Caco-2 (cell line): ENCODE measurements at places on chromosomes 2 and 18. TPM values are rescaled to one million over a fixed set of nuclear protein-coding genes. Genes with fewer than 3 reads are reported as not detected.

SP140 gene
- total RNA-seq, result not detected in 2 replicates

MATN3 gene
- 16.2 and 18.1 TPM in 2 replicates for total RNA-seq

HOXD12 gene
- not detected in 2 replicates for total RNA-seq

MYOM1 gene
- 0.41 and 0.49 TPM in 2 replicates for total RNA-seq

SLC5A7 gene
- total RNA-seq, result not detected in 2 replicates

GKN2 gene
- not detected in 2 replicates for total RNA-seq

PLCD4 gene
- total RNA-seq, result 0.26 and 0.48 TPM in 2 replicates

LYPD1 gene
- total RNA-seq, result 15.8 and 18.2 TPM in 2 replicates

G6PC2 gene
- not detected in 2 replicates for total RNA-seq
